Stimulated activated CD8-positive, alpha-beta memory T cell treated with anti-CD3 and anti-CD28 coated beads, Interleukin-12 subunit alpha, Interleukin-12 subunit beta, amount 100 ng/mL, for 4 hours (primary cell): ENCODE measurements at places on chromosomes 7 and 10.
A peak's percentile ranks its signal among the peaks of the same experiment; 100 is the strongest.

- no peak for DNase-seq
Observed at GRCh38 chr10:29378106-29378505, 89.2 kb downstream of the LYZL1 start.

- no peak for DNase-seq
Observed at GRCh38 chr10:73368238-73368637, 9.6 kb upstream of the CFAP70 start.

DNA sequence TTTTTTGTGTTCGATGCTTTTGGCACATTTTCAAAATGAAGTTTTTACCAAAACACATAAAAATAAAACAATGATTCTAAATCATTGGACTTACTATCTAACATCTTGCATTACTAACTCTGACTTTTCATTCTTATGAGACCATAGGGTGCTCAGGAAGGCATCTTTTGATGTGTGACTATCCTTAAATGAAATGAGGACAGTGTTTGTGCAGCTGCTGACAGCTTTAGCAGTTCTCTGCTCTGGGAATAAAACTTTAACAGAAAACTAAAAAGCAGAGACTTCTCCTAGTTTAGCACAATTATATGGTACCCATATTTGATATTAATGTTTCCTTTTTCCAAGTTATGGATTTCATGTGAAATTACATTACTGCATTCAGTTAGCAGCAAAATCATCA lies 471.6 kb downstream of the ARL4A start:
- DNase-seq, result no peak

GRCh38 chr10:124005991-124006392 lies 87.4 kb downstream of the CHST15 start:
- no peak for DNase-seq

DNA sequence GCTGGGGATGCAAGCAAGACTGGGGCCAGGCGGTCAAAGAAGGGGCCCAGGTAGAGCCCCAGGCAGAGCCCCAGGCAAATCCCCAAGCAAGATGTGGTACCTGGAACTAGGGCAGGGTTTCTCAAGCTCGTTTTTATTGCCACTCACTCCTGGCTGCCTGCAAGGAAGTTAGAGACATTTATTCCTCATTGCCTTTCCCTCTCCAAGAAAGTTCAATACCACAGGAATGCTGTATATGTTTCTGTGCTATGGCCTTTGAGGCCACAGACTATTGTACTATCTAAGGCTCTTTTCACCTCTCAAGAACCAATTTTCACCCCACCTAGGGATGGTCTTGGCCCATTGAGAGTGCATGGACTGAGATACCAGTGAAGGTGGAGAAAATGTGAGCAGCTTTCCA lies 71.3 kb downstream of the TACC2 start:
- no peak for DNase-seq

DNA sequence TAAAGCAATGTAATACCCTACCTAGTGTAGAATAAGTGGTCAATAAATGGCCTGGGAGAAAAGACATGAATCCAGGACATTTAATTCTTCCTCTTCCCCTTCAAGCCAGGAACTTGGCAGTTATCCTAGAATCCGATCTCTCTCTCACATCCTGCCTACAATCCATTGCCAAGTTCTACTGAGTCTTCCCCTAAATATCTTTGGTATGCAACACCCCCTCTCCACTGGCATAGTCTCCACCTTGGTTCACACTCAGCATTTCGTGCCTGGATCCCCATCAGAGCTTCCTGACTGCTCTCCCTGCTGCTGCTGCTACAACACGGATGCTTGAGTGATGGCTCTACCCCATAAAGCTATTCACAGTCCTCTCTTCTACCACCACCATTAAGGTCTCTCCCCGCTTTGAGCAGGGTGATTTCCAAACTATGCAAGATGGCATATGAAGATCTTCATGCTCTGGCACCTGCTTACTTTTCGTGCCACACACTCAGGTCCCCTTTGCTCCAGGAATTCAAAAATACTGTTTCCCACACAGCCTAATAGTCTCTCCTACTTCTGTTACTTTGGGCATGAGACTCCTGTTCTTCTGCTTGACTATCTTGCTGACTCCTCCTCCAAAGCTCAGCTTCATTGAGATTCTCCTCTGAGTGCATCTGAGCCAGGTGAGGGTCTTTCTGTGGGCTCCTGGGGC lies 4.8 kb downstream of the ANK3 start:
- DNase-seq, result no peak

DNA sequence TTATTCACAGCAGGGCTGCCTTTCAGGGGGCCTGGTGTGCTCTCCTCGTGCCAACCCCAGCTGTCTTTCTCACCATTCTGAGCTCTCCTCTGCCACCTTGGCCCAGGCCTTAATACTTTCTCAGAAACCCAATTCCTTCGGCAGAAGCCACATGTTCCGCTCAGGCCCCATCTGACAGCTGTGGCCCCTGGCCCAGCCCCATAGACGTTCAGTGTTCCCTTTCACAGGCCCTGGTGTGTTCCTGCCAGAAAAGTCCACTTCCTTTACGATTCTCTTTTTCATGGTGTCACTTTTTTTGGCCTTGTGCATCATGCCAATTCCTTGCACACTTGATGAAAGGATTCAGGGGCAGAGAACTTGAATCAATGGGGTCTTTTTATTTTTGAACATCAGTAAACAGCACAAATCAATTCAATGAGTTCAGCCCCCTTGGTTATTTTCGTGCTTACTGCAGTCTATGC lies 15.9 kb upstream of the GPNMB start:
- DNase-seq, result no peak

DNA sequence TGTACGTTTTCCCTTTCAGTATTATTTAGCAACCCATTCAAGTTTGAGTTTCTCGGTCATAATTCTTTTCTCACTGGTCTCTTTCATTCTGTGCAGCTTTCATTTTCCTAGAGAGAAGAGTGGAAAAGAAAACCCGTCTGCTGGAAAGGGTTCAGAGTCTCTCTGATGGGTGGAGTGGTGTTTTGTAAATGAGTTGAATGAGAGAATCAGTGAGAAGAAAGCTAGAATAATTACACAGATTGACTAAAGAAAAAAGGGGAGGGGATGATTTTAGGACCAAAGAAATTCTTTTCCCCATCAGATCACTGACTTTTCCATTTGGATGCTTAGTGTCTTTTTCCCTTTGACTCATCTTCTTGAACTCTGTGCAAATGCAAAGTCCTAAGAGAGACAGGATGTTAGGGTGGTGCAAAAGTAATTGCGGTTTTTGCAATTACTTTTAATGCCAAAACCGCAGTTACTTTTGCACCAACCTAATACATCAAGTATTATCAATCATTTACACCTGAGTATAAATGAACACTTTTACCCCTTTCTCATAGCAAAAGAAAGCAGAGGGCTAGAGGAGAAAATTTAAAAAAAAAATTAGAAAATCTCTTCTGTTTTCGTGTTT lies 242.1 kb upstream of the SP4 start:
- DNase-seq, result no peak

DNA sequence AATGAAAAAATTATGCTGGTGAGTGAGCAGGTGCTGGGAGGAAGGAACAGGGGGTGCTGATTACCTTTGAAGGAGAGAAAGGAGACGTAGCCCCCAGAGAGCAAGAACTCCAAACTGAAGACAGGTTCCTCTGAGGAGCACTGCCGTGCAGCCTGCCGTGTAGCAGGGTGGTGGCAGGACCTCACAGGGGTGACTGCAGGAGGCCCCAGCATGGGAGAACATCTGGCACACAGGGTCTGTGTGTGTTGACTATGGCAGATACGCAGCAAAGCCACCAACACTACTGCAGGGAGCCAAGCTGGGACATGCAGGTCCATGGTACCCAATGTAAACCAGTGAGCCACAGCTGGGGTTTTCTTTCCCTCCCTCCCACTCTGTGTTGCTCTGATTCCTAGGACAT lies 192.1 kb upstream of the PDE1C start:
- no peak for DNase-seq

DNA sequence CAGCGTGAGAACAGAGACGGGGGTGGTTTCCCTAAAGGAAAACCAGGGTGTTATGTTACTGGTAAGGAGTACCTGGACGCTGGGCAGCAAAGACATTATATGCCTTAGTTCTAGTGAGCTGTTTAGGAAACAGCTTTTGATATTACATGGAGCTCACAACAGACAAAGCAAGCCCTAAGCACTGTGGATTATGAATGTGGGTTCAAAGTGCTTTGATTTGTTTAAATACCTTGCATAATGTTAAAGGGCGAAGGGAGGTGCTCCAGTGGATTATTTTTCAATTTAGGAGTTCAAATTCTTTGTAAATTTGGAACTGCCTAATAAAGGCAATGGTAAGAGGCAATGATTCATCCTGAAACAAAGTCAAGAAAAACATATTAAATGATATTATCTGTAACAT lies 13.8 kb downstream of the WNT16 start:
- DNase-seq, result no peak

- DNase-seq, result no peak
Observed at GRCh38 chr10:116912162-116912561, 62.9 kb downstream of the ENO4 start.

DNA sequence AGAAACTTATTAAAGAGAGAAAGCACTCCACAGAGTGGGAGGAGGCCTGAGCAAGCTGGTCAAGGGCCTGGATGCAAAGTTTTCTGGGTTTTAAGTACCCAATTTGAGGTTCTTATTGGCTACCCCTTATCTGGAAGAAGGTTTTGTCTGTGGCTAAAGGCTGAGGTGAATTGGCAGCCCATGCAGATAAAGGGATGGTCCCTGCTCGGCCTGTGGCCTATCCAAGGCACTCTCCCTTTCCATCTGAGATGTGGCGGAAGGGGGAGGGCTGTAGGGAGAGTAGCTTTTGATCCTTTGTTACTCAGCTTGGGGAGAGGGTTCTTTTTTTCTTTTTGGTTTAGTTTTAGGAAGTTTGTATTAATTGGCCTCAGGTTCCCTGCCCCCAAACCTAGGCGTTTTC lies 465.1 kb downstream of the ATRNL1 start:
- DNase-seq, result no peak

DNA sequence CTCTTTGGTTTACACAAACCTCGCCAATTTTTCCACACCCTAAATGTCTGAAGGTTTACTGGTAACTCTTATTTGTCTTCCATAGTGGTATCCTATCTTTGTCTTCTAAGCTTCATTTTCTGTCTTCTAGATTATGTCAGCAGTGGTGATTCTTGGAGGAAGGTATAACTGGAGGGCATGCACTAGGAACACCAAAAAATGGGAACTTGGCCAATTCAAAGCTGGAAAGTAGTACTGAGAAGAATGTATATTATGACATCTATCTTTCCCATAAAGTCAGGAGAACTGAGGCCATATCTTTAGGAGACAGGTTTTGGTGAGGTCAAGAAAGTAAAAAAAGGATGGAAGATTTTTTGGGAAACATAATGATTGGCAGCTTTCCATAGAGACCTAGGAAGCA lies 113.3 kb downstream of the CPEB3 start:
- no peak for DNase-seq

- no peak for DNase-seq
Observed at GRCh38 chr10:113479346-113480080, 73.3 kb upstream of the HABP2 start.

- DNase-seq, result no peak
Observed at GRCh38 chr7:156998988-156999957, 11.2 kb downstream of the MNX1 start.

DNA sequence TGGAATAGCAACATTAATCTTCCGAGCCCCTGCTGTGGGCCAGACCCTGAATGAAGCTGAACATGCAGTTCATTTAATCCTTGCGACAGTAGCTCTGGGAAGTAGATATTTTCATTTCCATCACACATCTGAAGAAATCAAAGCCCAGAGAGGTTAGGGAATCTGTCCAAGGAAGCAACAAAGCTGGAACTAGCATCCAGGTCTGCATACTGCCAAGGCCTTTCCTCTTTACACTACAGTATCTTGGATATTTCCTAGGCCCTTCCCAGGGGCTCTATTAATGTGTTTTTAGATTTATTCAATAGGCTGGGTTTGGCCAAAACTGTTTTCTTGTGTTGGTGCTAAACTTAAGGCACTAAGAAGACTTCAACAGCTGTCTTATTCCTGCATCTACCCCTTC lies 48.1 kb downstream of the FAM13C start:
- no peak for DNase-seq

DNA sequence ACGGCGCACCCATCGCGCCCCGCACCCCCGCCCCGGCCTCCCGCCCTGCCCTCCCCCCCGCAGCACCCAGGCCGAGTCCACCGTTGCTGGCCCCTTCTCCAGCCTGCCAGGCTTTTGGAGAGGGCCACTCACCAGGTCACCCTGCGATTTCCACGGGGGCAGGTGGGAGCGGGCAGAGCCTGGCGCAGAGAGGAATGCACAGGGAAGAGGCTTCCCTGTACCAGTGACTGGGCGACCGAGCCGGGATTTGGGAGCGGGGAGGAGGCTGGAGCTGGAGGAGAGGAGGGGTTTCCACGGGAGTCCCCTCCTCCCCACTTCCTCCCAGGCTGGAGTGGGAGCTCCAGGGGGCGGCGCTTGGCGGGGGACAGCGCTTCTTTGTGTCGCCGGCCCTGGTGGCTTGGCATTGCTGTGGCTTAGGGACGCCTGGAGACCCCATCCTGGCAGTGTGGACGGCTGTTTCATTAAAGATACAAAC lies 19.3 kb downstream of the TCAF1 start:
- no peak for DNase-seq

- no peak for DNase-seq
Observed at GRCh38 chr10:116269619-116270018, 3.4 kb downstream of the GFRA1 start.

DNA sequence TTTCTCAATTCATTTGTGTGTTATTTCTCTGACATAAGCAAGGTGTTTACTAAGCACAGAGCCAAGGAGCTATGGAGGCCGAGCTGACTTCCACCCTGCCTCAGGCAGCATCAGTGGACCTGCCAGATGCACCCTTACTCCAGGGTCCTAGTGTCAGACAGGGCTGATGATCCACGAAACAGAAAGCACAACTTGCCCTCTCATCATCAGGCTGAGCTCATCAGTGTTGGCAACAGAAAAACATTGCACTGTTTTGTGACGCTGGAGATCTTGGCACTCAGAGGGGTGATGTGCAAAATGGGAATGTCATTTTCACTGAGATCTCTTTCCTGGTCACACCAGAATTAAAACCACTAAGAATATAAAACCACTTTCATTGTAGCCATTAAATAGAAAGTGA lies 201.8 kb downstream of the GLI3 start:
- no peak for DNase-seq

- DNase-seq, result peak; percentile 55
Observed at GRCh38 chr7:3092468-3092867, 48.8 kb upstream of the CARD11 start.

GRCh38 chr10:10855151-10855581 lies 162.5 kb upstream of the CELF2 start:
- no peak for DNase-seq

DNA sequence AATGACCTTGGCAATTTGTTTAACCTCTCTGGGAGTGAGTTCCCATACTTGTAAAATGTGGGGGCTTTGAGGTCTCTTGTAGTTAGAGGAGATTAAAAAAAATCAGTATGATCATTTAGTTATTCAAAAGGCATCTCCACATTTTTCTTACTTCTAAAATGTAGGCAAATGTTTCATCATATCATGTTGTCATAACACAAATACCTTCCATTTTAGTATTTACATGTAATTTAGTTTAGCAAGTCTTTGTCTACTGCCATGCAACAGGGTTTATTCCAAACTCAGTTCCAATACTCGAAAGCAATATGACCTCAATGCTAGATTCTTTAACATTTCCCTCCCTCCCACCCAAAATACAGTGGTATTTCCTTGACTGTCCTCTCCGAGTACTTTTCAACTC lies 262.8 kb upstream of the IMMP2L start:
- DNase-seq, result no peak
